ENCODE measurements at places on chromosomes 11 and 22.

DNA sequence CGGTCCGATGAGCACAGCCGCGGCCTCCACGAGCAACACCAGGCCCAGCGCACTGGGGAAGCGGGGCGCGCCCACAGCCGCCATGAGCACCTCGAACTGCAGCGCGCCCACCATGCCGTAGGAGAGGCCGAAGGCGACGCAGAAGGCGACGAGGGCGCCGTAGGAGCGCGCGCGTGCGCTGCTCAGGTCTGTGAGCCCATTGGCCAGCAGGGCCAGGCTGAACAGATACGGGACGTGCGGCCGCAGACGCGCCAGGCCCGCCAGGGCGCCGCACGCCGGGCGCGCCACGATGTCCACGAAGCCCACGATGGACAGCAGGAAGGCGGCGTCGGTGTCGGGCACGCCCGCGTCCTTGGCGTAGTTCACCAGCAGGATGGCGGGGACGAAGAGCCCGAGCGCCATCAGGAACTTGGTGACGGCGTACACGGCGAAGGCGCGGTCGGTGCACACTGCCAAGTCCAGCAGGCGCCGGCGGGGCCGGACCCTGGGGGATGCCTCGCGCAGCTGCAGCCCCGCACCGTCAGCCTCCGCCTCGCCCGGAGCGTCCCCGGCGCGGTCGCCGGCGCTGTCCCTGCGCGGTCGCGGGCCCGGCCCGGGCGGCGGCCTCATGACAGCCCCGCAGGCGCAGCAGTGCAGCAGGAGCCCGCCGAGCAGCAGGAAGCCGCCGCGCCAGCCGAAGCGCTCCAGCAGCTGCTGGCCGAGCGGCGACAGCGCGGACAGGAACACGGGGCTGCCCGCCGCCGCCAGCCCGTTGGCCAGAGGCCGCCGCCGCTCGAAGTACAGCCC is 2.9 kb downstream of the SLC16A8 start:
- DNase-seq = no peak

GRCh38 chr11:111982541-111983186 is 42.5 kb upstream of the DLAT start:
- no peak for DNase-seq

DNA sequence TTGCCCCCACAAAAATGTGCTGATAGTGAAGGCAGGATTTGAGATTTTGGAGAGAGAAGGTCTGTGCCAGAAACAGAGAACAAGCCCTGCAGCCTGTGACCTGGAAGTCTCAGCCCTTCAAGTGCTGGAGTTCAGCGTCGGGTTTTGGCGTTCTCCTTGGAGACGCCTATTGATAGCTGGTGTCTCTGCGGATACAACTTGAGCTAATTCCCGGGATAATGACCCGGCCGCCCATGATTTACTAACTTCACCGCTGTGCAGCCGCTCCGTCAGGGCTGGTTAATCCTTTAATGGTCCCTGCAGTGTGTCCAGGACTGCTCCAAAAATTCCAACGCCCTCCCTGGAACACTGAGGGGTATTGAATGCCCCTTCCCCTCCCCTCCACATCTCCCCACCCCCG is 76.6 kb downstream of the WT1 start:
- no peak for DNase-seq

DNA sequence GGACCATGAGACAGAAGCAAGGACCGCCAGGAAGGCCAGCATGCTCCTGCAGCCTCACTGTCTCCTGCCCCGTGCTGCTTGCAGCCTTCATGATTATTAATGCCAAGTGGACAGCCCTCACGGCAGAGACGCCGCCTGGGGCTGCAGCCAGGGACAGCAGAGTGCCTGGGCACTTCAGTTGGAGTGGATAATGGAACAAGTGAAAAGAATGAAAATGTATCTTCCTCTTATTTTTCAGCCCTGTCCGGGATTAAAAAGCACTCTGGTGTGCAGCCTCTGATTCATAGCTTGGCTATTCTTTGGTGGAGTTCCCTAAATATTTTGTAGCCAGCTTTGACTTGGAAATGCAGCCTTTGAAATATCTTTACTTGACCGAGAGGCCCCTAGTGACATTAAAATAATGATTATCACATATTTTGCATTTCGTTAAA is 1404.2 kb downstream of the BRD1 start:
- no peak for DNase-seq

Data from stimulated activated CD8-positive, alpha-beta memory T cell treated with anti-CD3 and anti-CD28 coated beads, Interleukin-15, amount 100 ng/mL, for 24 hours (primary cell).